ENCODE measurements at places on chromosomes 4 and X.
A peak's percentile ranks its signal among the peaks of the same experiment; 100 is the strongest.

GRCh38 chr4:88533088-88533790 is 9.7 kb upstream of the PYURF start:
- DNase-seq, result peak; percentile 79

- DNase-seq, result no peak
These were observed 959.6 kb downstream of the RPA4 start for GRCh38 chrX:97843200-97843811.

DNA sequence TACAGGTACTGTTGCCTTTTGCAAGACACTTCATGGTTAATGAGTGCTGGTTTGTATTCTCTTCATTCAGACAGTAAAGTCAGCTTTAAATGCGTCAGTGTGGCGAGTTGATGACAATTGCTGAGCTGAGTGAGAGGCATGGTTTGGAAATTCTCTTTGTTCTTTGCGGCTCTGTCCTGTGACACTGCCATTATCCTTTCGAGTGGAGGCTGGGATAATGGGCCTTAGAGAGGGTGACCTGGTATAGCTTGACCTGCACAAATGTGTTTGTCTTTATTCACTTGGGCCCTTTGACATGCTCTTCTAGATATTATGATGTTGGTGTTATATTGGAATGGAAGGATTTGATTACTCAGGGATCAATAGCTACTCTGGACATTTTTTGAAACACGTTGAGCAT is 208.5 kb upstream of the FAT1 start:
- DNase-seq, result no peak

- DNase-seq, result peak; percentile 88
These were observed 50.1 kb upstream of the NSUN7 start for GRCh38 chr4:40699648-40700047.

DNA sequence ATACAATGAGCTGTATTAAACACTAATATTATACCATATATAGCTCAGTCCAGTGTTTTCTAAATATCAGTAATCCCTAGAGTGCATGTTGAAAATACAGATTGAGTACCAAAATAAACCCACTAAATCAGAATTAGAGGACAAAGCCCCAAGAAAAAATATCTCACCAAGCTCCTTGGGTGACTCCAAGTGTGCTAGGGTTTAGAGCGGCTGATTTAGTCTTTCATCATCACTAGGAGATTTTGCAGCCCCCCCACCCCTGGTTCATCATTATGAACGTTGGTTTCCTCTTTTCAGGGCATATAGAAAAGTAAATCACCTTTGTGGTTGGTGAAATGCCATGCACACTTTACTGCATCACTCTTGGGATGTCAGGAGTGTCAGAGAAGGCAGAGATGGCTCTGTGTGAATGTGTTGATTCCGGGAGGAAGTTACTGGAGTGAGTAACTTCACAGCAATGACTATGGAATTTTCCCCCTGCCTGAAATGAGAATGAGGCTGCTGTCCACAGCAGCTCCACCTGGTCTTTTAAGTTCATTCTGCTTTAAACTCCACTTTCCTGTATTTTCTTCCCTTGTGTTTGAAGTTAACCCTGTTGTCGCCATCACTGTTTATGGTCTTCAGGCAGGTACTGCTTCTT is 25.2 kb upstream of the ANAPC4 start:
- peak; percentile 70 for DNase-seq

DNA sequence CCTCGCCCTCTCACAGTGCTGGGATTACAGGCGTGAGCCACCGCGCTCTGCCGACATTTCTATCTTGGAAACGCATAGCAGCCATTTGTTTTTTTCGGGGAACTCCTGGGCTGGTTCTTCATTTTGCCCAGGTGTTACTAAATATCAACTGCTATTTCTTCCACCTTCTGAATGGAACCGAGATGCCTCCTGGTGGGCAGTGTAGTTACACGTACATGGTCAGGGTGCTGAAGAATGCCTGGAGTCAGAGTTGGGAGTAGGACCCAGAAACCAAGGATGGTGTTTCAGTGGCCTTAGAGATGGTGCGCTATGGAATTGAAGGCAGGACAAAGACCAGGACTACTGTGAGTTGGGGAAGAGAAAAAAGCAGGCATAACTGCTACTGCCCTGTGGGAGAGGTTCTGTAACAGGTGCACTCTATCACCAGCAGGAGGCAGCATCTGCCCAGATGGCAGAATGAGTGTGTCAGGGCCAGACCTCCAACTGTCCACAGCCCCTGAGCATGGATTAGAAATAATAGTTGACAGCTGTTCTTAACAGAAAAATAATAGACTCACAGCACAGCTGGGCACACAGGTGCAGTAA is 81.7 kb downstream of the ZC4H2 start:
- no peak for DNase-seq

- DNase-seq, result peak; percentile 72
These were observed 77.4 kb downstream of the PLAC1 start for GRCh38 chrX:134580907-134581306.

GRCh38 chr4:85681221-85681657 is 206.3 kb downstream of the ARHGAP24 start:
- peak; percentile 99 for DNase-seq

DNA sequence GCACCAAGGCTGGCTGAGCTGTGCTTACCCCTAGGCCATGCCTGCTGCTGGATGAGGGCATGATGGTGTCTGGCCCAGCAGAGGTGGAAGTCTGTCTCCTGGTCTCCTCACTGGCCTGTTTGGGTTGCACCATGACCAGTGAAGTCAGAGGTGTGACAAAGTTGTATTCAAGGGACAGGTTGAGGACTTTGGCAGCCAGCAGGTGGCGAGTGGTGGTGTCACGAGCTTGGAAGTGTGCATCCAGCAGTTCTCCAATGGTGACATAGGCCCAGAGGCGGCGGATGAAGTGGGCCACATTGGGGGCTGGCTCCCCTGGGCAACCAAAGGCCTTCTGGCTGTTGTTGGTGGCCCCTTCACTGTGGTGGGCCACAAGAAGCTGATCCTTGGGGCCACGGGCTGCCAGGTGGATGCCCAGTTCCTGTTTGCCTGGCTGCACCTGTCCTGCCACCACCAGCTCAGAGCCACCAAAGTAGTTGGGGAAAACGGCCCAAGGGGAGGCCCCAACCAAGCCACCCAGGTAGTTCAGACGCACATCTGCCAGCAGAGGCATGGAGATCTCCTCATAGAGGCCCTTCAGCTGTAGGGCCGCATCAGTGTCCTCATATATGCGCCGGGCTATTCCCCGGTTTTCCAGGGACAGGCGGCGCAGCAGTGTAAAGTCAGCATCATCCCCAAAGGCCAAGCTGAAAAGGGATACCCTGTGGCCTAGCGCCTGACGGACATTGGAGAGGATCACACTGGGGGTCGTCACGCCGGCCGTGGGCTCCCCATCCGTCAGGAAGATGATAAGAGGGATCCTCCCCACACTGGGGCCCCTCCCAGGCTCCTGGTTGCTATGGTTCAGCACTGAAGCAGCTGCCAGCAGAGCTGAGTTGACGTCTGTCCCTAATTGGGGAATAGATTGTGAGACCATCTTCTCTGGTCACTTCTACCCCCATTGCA is 39.7 kb downstream of the ITIH6 start:
- no peak for DNase-seq

GRCh38 chr4:8741513-8742226 is 130.0 kb downstream of the HMX1 start:
- DNase-seq, result no peak

GRCh38 chrX:115419069-115419468 is 129.6 kb downstream of the LUZP4 start:
- DNase-seq, result peak; percentile 16

GRCh38 chr4:76219299-76220055 is 5.9 kb upstream of the SCARB2 start:
- DNase-seq, result no peak

- peak; percentile 7 for DNase-seq
These were observed 82.2 kb downstream of the SH3KBP1 start for GRCh38 chrX:19805046-19805690.

DNA sequence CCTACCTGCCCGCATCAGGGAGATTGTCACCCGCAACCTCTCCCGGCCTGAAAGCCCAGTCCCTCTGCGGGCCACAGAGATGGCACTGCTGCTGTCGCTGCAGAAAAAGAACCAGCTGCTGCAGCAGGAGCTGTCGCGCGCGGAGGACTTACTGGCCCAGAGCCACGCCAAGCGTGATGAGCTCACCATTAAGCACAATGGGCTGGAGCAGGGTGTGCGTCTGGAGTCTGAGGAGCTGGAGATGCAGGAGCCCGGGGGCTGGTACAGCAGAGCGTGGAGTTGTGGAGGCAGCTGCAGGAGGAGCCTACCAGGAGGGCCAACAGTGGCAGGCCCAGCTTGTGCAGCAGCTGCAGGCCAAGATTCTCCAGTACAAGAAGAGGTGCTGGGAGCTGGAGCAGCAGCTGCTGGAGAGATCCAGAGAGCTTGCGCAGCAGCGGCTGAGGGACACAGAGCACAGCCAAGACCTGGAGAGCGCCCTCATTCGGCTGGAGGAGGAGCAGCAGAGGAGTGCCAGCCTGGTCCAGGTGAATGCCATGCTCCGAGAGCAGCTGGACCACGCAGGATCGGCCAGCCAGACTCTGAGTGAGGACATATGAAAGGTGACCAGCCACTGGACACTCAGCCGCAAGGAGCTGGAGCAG is 11.3 kb downstream of the SMIM10L2A start:
- DNase-seq, result no peak

DNA sequence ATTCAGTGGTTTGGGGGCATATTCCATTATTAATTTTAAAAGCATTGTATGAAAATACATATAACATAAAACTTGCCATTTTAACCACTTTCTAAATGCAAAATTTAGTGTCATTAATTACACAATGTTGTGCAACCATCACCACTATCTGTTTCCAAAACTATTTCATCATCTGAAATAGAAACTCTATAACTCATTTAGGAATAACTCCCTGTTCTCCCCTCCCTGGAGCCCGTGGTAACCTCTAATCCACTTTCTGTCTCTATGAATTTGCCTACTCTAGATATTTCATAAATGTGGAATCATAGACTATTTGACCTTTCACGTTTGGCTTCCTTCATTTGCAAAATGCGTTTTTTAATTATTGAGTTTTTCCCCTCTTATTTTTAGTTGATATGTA is 101.4 kb upstream of the GPC4 start:
- DNase-seq, result no peak

- DNase-seq, result no peak
These were observed 600.5 kb upstream of the GRIA3 start for GRCh38 chrX:122583551-122583950.

DNA sequence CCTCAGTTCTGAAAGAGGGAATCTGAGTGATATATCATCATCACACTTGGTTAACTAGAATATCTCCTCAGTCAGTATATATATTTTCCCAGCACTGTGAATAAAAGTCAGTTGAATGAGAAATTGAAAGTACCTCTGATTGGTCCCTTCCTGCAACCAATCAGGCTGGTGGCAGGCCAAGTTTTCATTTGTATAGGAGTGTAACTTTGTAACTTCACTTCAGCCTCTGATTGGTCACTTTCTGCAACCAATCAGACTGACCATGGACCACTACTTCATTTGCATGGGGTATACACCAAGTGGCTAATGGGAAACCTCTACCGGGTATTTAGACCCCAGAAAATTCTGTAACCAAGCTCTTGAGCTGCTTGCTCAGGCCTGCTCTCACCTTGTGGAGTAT is 2.0 kb upstream of the PGK1 start:
- DNase-seq, result peak; percentile 10

GRCh38 chrX:136574548-136574947 is 42.5 kb downstream of the VGLL1 start:
- DNase-seq, result no peak

DNA sequence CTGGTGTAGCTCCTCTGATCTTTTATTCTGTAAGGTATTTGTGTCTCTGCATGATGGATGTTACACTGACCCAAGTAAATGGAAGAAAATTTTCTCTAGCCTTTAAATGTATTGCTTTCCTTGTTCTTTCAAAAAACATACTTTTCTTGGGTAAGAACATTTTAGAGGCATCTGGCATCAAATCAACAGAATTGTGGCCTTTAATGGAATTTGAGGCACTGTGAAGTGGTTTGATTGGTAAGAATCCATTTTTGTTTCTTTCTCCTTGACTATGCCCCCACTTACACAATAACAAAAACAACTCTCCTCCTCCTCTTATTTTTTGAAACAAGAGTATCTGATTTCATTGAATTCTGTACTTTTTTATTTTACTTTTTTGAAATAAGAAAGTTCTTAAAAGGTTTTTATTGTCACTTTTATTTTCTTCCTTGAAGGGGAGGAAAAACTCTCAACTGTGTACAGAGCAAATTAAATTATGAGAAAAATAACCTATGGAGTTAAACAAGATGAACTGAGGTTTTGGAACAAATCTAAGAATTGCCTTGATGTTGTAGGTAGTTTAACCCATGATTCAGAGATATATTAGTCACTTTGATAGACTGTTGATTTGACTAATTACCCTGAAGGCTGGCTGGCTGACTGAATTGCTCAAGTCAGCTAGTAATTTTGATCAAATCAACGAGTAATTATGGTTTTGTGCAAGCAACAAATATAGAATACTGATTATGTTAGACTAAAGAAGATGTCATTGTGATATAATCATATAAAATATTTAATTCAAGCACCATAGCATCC is 146.4 kb downstream of the FHIP1A start:
- no peak for DNase-seq

- no peak for DNase-seq
These were observed 11.5 kb upstream of the GPM6B start for GRCh38 chrX:13828392-13828791.

- DNase-seq, result peak; percentile 33
These were observed 14.3 kb downstream of the CBR4 start for GRCh38 chr4:168995537-168996295.

GRCh38 chr4:73620115-73620792 is at the start of gene RASSF6:
Gene RASSF6, minus strand, starts transcription at chr4:73620436. Its CDS starts 8,641 bp downstream, at chr4:73611795.
- no peak for DNase-seq

GRCh38 chr4:48967631-48968030 is 18.4 kb upstream of the CWH43 start:
- peak; percentile 16 for DNase-seq

DNA sequence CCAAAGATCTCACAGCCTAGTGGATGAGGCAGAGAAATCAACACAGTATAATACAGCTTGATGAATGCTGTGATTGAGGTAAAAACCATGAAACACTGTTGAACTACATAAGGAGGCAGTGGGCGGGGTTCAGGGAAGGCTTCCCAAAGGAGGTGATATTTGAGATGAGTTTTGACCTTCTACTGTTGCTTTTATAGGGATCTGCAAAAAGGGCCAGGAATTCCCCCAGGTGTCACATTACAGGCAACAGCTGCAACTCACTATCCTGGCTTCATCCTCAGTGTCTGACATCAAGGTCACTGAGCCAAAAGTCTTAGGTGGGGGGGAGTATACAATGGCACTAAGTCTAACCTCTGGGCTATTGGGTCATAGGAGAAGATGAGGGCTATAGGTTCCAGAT is 185.7 kb upstream of the NRK start:
- no peak for DNase-seq
